ENCODE measurements at places on chromosomes 16 and 17.

DNA sequence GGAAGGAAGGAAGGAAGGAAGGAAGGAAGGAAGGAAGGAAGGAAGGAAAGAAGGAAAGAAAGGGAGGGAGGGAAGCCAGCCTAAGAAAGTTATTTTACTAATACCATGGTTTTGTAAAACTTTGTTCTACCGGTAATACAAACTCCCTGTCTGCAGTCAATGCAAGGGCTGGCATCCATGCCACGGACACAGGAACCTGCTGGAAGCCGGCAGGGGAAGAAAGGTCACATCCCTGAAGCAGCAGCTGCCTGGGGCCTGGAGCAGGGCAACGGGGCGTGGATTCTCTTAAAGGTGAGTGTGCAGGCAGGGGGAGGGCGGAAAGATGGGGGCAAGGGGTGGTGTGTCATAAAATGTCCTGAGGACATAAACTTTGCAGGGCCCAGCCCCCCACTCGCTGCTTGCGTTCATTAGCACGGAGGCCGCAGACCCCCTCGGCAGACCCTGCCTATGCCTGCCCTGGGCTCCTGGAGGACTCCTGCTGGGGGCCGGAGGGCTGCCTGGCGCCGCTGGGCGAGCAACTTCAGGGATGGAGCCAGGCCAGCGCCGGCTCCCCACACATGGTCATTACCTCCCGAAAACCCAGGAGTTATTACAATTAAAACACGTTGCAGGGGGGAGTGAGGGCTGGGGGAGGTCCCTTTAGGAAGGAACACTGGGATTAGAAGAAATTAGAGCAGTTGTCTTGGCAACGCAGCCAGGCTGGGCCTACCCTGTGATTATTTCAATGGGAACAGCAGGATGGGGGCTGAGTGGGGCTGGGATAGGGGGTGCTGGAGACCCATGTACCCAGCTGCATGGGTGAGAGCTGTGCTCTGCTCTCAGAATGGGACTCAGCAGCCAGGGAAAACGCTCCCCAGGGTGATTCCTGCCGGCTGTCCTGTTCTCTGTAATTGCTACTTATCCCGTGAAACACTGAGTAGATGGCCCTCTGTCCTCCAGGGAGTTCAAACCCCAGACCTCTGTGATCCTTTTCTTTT is 257.9 kb downstream of the SOX9 start:
- DNase-seq, result no peak

GRCh38 chr17:35082073-35082657 is 18.7 kb upstream of the RFFL start:
- DNase-seq, result no peak

DNA sequence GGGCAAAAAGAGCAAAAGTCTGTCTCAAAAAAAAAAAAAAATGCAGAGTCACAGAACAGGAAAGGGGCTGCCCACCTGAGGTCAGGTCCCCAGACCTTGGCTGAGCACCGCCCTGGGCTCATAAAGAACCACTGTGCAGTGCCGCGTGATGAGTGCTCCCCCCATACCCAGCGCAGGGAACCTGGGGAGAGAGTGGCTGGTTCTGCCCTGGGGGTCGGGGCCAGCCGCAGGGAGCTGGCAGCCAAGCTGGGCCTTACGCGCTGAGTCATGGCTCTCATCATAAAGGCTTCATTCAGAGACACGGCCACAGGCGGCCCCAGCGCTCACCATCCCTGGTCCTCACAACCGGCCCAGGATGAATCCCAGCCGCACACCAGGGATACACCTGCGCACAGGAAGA is 80.7 kb downstream of the RAB11FIP4 start:
- no peak for DNase-seq

DNA sequence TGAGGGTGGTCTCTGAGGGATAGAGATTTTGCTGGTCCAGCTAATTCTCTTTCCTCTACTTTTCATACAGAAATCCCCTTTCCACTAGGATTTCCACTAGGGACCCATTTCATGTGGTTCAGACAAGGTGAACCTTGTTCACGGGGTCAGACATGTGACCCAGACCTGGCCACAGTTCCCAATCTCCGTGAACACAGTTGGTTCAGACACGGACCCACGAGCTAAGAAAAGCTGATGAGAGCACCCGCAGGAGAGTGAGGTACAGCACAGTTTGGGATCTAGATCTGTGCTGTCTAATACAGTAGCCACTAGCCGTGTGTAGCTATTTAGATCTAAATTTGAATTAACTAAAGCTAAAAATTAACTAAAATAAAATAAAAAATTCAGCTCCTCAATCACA is 88.1 kb downstream of the AXIN2 start:
- DNase-seq, result no peak
